ENCODE measurements at places on chromosomes 6 and 20. TPM values are rescaled to one million over a fixed set of nuclear protein-coding genes. Genes with fewer than 3 reads are reported as not detected.

BPIFA1 gene
- total RNA-seq: not detected

GRCh38 chr20:2382833-2383232 lies 2.1 kb downstream of the TGM6 start:
- DNase-seq: no peak

POLR1H gene
- 58.1 TPM for total RNA-seq

- DNase-seq: no peak
Observed at GRCh38 chr6:6178795-6179194, 141.7 kb downstream of the F13A1 start.

CDK5RAP1 gene
- total RNA-seq: 46.4 TPM

ADGRG6 gene
- 0.35 TPM for total RNA-seq

- no peak for DNase-seq
Observed at GRCh38 chr20:39381595-39381994, 419.5 kb downstream of the DHX35 start.

- no peak for DNase-seq
Observed at GRCh38 chr6:140041056-140041455, 666.6 kb upstream of the CITED2 start.

DNA sequence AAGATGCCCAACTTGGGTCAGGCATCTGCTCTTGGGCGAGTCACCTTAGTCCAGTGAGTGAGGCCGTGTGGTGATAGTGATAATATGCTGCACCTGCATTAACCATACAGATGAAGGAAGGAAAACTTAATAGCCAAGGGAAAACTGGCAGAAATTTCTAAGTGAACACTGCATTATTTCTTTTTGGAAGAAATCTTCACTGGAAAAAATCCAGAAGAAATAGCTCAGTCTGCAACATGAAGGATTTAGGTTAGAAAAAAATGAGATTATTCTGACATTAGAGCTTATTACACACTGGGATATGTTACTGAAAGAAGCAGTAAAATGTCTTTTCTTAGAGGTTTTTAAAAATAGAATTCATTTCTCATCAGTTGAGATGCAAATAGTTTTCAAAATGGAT lies 947.3 kb downstream of the KIF16B start:
- DNase-seq: no peak

- no peak for DNase-seq
Observed at GRCh38 chr6:56101141-56101553, 146.2 kb downstream of the COL21A1 start.

CAGE1 gene
- total RNA-seq: 0.18 TPM

- DNase-seq: no peak
Observed at GRCh38 chr20:43726811-43727338, at the start of gene GTSF1L. Gene GTSF1L (minus strand): TSS chr20:43727002. CDS start chr20:43726694, 308 bp downstream.

GRCh38 chr20:60970601-60971000 lies 281.5 kb upstream of the CDH4 start:
- DNase-seq: no peak

BMP6 gene
- total RNA-seq: not detected

Measured in CD8-positive, alpha-beta memory T cell (primary cell).